Astrocyte of the hippocampus (primary cell): ENCODE measurements at places on chromosomes 11 and 22.
A peak's percentile ranks its signal among the peaks of the same experiment; 100 is the strongest.

DNA sequence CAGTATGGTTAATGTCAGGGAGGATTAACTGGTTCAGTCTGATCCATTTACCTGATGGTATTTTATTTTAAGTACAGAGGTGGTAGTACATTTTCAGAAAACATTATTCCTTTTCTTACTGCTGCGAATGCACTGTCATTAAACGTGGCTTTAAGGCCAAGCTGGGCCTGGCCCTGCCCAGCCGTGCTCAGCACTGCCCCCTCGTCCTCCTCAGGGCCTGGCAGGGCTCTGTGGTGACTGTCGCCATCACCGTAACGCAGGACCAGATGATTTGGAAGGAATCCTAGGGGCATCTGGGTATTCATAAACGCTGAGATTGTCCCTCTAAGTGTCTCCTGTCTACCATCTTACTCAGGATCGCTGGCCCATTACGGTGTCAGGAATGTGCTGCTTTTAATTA is 302.0 kb downstream of the TBC1D22A start:
- no peak for DNase-seq

DNA sequence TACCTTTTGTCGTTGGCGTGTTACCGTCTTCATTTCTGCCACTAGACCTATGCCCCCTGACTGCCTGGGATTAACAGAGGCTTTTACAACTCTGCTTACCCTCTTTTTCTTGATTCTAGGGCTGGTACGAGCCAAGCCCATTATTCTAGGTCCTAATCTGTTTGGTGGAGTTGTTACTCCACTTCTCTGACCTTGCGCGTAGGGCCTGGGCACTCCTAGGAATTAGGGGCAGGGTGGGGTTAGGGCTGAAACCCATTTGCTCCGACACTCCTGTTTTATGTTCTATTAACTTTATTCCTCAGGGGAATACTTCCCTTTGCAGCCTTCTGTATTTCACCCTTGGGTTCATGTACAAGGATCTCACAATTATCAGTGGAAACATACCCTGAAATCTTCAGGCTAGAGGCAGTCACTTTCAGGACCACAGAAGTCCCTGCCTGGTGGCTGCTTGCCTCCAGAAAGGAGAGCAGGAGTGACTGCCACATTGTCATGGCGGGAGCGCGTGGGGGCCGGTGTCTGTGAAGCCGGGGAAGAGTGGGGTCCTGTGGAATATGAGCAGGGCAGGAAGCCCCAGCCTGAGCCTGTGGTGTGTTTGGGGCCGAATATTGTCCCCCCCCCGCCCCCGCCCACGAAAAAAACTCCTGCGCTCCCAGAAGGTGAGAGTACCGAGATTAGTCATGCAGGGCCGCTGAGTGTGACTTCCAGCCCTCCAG is 731 bp upstream of the SLC37A2 start:
- DNase-seq: peak; percentile 10

DNA sequence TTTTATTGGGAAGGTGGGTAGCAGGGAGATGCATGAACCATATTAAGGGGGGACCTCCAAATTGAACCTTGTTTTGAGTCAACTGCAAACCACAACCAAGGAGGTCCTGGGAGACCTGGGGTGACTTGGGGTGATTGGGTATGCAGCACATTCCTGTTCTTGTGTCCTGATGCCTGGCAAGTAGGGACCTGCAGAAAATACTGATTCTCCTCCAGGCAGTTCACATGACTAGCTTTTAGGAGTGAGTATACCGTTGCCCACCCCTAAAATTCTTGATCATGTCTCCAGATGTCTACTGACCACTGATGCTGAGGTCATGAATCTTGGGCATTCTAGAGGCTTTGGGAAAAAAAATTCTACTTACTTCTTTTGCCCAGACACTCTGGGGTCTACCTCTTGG is 6.3 kb downstream of the EHF start:
- DNase-seq: no peak

- DNase-seq: no peak
Measured at GRCh38 chr22:38715852-38716251, 10.1 kb downstream of the GTPBP1 start.

- no peak for DNase-seq
Measured at GRCh38 chr11:34649597-34649996, 28.7 kb downstream of the EHF start.

DNA sequence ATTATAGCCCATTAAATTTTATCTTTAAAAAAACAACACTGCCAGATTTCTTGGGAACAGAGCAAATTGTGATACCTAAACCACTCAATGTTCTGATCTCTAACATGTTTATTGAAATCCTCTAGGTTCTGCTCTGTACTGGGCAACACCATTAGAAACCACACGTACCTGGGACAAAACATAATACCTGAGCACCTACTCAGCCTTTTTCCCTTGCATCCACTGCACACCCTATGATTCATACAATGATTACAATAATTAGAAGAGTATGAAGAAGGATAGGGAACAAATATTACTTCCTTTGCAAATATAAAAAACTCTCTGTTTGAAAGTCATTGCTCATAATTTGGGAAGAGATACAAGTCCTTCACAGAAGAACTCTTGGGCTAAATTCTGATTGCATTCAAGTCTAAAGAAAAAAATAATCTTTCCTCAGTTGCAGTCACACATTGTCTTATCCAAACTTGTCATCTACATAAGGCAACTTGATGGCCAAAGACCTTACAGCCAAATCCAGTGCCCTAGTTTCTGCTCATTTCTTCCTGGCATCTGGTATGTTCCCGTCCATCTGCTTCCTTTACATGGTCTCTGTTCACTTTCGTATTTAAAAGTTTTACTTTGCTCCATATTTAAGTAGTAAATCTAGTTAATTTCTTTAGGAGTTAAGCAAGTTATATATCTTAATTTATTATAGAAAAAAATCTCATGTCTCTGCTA is 407.4 kb downstream of the LRRC4C start:
- DNase-seq: no peak

- DNase-seq: no peak
Measured at GRCh38 chr11:94823102-94823732, 55.1 kb downstream of the AMOTL1 start.
